ENCODE measurements at places on chromosomes 2 and 18.

- no peak for DNase-seq
Measured at GRCh38 chr2:101969723-101970122, 22.0 kb upstream of the IL1R2 start.

DNA sequence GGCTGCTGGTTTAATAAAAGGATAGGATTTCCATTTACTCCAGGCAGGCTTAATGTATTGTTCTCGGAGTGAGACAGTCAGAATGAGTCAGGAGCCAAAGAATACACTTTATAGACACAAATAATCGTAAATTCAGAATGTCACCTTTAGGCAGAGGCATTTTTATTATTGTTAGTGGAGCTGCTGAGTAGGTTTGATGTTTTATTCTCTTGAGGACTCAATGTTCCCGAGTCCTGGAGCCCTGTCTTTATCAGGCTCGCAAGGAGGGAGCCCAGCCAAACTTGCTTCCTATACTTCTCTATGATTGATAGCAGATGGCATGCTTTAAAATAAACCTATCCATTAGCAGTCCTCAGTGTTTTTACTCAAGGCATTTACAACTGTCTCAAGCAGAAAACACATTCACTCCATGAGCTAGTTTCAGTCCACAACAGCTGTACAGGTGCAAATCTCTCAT, 492.3 kb upstream of the ZEB2 start:
- no peak for DNase-seq

DNA sequence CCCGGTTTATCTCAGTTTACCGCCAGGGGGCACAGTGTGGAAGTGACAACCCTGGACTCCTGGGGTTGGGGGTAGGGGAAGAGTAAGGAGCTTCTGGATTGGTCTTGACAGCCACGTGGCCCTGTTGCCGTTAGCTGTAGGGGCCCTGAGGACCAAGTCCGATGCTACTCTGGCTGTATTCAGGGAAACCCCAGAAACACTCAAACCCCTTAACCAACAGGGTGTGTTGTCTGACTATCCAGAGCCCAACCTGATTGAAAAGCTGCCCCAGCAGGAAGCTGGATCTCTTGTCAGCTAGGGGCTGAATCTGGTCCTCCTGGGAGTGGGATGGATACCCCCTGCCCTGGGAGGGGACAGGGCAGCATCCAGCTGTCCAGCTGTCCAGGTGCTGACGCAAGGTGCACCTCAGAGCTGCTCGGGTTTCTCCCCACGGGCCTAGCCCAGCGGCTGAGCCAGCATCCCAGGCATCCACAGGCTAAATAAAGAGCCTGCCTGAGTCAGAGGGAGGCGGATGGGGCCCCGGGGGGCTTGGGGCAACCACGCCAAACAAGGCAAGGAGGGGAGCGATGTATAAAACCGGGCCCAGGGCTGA, 3.1 kb upstream of the GMPPA start:
- DNase-seq: peak; percentile 24

- no peak for DNase-seq
Measured at GRCh38 chr2:74063486-74063885, 78.8 kb downstream of the TET3 start.

- DNase-seq: no peak
Measured at GRCh38 chr2:158154596-158154995, 52.9 kb downstream of the UPP2 start.

GRCh38 chr2:16149349-16150243, 209.2 kb downstream of the MYCN start:
- no peak for DNase-seq

DNA sequence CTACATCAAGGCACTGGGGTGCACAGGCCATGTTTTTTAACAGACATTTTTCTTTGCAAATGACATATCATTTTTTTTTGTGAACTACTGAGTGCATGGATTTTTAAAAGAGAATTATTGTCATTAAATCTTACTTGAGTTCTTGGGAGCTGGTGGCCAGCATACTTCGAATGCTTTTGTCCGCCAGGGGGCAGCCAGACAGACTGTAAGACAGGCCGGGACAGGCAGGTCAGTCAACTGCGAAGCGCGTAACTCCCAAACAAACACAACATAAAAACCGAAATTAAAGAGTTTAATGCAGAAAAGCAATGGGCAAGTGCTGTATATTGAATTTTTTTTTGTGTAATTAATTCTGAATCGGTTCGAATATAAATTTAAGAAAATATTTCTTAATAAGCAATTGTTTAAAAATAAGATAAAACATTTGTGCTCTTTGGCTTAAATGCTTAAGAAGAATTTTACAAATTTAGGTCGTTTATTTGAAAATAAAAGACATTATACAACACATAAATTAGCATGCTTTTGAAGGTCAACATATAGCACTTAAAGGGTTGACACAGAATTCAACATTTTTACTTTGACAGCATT, 142.2 kb upstream of the PXDN start:
- no peak for DNase-seq

DNA sequence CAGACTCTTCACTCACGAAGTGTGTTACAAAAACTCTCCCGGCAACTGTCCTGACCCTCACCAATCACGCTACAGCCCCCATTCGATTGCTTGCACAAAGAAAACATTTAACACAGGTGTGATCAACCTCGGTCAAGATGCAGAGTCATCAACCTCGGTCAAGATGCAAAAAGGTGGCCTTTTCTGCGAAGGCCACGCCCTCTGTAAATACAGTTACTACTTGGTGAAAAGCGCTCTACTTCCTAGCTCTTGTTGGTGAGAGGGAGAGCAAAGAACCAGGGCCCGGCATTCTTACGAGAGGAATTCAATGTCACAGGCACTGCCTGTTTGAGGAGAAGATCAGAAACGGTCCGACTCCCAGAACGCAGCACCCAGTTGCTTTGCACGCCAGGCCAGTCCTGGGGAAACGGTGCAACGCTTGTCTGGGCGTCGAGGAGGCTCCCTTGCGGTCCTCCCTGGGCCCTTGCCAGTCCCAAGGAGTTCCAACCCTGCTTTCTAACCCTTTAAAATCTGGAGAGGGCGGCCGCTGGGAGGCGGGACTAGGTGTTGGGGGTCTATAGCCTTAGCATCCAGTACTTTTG, 1.9 kb downstream of the PIEZO2 start:
- no peak for DNase-seq

DNA sequence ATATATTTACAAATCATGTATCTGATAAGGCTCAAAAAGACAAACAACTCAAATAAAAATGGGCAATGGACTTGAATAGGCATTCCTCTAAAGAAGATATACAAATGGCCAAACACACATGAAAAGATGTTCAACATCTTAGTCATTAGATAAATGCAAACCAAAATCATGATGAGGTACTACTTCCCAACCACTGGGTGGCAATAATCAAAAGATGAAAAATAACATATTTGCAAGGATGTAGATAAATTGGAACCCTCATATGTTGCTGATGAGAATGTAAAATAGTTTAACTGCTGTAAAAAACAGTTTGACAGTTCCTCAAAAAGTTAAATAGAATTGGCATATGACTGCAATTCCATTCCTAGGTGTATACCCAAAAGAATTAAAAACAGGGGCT, 132.3 kb downstream of the TTC32 start:
- DNase-seq: no peak

DNA sequence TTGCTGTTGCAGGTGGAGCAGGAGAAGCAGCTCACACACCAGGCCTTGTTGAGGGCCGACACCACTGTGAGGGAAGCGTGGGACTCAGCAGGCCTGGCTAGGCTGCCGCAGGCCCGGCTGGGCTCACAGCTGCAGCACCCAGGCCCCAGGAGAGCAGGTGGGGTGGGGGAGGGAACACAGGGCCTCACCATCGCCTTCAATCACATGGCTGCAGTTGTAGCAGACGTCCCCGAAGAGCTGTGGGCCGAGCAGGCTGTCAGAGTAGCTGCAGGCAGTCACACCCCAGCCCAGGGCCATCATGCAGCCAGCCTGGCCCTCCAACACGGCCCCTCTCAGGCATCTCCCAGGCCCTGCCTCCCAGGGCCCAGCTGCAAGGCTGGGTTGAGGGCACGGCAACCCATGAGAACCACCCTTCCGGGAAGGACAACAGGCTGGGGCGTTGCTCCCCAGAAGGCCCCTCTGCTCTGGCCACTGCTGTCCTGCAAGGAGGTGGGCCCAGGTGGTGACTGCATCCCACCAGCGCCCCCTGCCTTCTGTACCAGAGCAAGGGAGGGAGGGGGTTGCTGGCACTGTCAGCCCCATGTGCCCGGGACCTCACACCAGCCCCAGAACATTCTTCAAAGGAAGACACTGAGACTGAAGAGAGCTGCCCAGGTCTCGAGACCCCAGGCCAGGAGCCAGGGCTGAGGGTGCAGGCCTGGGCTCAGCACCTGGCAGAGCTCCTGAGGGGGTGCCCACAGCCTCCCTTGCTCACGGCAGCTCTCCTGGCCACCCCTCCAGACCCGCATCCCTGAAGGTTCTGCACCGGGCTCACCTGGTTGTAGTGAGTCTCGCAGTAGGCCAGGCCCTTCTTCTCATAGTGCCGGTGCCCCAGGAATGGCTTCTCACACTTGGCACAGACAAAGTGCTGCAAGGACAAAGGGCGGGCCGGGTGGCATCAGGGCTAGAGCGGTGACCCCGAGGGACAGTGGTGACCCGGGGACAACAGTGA, 5.6 kb upstream of the GPR17 start:
- no peak for DNase-seq

DNA sequence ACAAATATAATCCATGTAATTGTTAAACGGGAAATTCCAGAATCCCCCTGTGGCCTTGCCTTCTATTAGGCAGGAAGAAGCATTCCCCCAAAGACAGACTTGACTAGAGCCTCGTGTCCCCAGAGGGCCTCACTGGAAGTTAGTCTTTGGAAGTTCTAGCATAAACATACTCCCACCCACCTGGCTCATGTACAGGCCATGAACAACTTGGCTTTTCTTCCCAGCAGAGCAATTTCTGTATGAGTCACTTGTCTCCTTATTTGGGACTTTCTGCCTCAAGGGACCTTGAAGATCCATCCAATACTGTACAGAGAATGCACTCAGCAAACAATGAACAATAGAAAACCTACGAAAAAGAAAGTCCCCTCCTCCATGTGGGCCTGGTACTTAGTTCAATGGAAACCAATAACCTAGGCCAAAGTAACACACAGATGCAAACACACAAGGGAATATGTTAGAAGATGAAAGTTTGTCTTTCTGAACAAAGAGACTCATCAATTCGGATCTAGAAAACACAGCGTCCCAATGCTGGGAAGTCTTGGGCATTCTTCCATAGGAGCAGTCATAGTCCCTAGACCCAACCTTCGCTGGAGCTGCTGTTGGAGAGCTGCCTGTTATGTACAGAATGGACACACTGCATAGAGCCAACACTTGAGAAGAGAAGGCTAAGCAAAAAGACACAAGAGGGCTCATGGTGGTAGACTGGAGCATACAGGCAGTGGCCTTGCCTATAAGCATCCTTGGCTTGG, 303.5 kb downstream of the HRH4 start:
- DNase-seq: peak; percentile 58
